NCI-H187 treated with DMSO at 0.1 percent for 48 hours (cell line): ENCODE measurements at places on chromosomes 4 and X.

GRCh38 chrX:69152417-69152841 lies 12.8 kb downstream of the PJA1 start:
- DNase-seq, result no peak

DNA sequence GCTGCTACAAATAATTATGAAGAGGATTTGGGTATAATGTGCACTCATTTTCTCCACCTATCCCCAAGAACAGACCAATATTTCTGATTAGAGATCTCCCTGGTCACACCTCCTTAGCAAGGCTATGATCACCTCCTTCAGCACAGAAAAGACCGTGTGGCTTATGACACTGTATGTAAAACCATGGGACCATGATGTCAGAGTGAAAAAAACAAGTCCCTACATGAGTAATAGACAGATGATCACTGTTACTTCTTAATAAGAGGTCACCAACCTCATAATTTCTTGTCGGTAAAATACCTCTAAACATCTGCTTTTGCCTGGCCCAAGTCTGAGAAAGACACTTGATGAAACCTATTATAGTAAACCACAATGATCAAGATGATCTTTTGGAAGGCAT lies 330.6 kb upstream of the F9 start:
- DNase-seq, result no peak

DNA sequence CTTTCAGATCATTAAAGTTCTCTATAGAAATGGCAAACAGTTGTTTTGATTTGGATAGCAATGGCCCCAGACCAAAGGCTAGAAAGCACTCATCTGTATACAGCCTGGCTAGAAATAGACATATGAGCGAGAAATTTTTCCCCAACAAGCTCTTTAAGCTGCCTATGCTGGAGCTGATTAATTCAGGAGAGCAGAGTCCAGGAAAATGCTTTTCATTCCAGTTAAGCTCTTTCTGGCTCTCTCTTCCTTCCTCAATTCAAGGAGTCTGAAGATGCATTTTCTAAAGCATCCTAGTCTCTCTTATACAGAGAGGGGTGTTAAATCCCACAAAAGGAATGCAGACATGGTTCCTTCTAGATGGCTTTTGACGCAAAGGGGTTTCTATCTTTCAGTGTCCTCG lies 141.7 kb upstream of the RAI2 start:
- no peak for DNase-seq

- no peak for DNase-seq
Measured at GRCh38 chr4:184649971-184650855, 675 bp downstream of the PRIMPOL start.
